Esophagus muscularis mucosa (tissue), 4 donors: ENCODE measurements at places on chromosomes 4 and X.

GRCh38 chr4:39227906-39228305 lies 45.6 kb downstream of the WDR19 start:
- DNase-seq: no peak

GRCh38 chrX:4825550-4825949 lies 1112.1 kb upstream of the PRKX start:
- DNase-seq: no peak

DNA sequence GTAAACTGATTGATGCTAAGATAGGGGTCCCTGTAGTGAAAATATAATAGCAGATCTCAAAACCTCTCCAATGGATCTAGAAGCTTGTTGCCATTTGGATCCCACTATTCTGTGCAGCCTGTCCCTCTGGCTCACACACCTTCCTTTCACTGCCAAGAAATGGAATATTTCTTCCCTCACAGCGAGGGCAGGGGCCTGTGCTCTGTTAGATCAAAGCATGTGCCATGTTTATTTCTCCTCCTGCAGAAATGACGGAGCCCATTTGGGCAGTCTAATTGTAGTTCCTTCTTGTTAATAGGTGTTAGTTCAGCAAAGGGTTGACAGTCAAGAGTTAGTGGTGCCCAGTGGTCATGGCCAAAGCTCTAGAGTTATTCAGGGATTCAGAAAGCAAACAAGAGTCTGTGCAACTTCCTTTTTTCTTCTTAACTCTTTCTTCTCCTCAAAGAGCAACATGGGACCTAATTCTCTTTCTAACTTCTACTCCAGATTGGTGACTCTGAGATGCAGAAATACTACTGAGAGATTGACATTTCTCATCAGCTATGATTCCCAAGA lies 106.8 kb downstream of the STOX2 start:
- no peak for DNase-seq

GRCh38 chr4:87391576-87392054 lies 627 bp upstream of the HSD17B11 start:
- DNase-seq: no peak

DNA sequence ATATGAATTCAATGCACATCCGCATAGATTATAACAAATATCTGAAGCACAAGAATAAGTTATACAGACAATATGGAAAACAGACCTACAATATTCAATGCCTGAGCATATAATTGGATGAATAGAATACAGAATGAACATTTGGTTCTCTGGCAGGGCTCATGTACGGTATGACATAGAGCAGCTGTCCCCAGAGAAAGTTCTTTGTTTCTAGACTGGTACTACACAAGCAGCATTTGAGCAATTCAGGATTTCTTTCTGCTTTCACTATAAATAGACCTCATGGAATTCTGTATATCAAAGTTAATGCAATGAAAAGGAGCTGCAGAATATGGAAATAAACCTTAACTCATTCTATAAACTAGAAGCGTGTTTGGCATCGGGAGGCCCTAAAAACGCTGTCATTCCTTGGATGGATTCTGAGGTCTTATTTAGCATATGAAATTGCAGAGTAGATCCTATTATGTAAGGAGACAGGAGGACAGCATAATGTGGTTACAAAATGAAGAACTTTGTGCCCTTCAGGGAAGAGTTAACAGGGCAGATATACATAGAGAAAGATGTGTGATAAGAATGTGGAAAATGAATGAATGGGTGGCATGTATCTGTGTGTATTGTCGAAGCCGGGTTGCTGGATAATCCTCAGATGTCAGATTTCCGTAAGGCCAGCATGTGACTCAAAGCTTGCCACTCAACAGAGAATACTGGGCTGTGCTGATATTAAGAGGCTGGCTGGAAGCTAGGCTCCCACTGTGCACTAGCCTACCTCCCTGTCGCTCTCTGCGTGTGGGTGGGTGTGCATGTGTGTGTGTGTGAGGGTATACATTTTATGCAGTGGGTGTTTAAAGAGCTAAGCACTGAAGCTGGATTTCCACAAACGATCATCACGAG lies 103.3 kb upstream of the SLC4A4 start:
- no peak for DNase-seq

- no peak for DNase-seq
These were observed 138.0 kb upstream of the USP9X start for GRCh38 chrX:40947276-40947675.

- no peak for DNase-seq
These were observed 1.9 kb upstream of the SMARCA1 start for GRCh38 chrX:129525162-129525561.

DNA sequence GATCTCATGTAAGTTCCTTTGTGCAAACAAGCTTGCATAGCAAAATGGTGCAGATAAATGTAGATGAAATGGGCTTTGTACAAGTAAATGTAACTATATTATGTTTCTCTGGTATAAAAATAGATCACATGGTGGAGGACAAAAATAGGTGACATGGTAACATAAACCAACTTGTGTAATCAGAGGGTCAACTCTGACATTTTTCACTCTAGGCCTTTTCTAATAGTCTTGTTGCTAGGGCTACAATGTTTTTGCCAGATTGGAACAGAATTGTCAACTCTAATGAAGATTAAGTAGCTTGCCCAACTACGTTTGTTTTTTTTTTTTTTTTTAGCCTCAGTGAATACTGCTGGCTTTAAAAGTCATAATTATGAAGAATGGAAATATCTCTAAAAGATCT lies 11.5 kb downstream of the MAD2L1 start:
- no peak for DNase-seq

DNA sequence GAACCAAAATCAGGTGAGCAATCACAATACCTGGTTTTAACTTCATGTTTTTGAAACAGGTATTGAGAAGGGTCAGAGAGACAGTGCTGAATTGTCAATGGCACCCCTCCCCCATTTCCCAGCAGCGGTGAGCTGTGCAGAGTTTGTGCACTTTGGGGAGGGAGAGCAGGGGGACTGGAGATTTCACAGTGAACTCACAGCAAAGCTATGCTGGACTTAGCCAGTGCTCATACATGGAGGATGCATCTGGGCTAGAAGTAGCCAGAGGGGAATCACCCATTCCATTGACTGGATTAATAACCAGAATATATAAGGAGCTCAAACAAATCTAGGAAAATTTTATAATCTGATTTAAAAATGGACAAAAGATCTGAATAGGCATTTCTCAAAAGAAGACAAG lies 612.6 kb downstream of the STPG2 start:
- DNase-seq: no peak

- no peak for DNase-seq
These were observed 131.4 kb downstream of the THOC2 start for GRCh38 chrX:123601437-123601836.

DNA sequence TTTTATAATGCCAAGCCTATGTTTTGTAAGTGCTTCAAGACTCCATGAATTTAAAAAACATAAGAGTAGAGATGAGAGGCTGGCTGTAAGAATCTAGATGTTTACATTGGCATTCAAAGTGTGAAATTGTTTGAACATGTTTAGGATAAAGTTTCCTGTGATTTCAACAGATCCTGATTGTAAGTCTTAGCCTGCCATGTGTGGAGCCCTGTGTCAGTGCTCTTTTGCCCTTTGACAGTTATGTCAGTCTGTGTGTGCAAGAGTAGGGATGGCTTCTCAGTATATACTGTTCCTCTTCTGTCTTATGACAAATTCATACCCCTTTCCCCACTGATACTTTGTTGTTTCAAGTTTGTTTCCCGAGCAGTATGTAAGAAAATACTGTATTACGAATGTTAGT lies 68.2 kb downstream of the USP9X start:
- no peak for DNase-seq
